ENCODE measurements at places on chromosomes 11 and 22. TPM values are rescaled to one million over a fixed set of nuclear protein-coding genes. Genes with fewer than 3 reads are reported as not detected.

GRCh38 chr11:60183591-60184205 is 815 bp upstream of the MS4A6A start:
- no peaks in the 10 kb centered on the region for H3K4me1 ChIP-seq
- no peaks in the 10 kb centered on the region for H3K27me3 ChIP-seq
- no peaks in the 10 kb centered on the region for H3K36me3 ChIP-seq
- DNase-seq: peak; percentile 31

LARGE2 gene
- 0.75 TPM for total RNA-seq

SHANK3 gene
- total RNA-seq: 4.3 TPM

INPP5J gene
- 0.35 TPM for total RNA-seq

DNA sequence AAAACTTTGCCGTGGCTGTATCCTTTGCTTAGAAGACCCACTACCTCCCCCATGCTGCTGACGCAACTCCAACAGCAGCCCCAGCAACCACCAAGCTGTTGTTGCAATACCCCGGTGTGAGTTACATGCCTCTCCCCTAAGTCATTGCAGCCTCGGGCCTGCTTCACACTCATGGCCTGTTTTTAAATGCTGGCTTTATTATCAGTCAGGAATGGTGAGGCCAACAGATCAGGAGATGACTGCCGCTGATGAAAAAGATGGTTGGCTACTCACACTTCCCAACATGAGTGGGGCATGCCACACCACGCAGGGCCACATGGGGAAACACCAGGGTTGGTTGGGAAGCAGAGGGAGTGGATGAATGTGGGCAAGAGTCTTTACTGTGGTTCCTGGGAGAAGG is 171.5 kb upstream of the SYT13 start:
- DNase-seq: no peak
- no peaks in the 10 kb centered on the region for H3K4me1 ChIP-seq
- no peak overlapping the region for H3K4me3 ChIP-seq
- peaks cover 5% of the 10 kb centered on the region for H3K27me3 ChIP-seq
- H3K27ac ChIP-seq: no peak overlapping the region

TMEM191C gene
- 0.40 TPM for total RNA-seq

DNA sequence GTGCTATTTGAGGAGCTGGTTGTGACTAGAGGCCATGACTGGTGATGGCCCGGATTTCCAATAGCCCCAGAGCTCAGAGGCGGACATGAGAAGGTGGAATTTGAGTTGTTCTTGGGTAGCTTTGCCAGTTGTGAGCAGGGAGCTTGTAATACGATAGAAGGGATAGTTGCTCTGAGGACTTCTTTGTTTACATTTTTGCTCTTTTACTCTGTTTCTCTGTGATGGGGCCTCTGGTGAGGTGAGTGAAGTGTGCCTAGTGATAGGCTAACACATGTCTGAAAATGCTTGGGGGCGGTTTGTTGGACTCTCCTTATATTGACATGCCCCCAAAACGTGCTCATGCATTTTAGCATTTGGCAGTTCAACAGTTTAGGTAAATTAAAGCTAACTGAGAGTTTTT is 365.1 kb downstream of the DDX10 start:
- no peaks in the 10 kb centered on the region for H3K36me3 ChIP-seq
- no peak overlapping the region for H3K4me3 ChIP-seq
- no peak for DNase-seq
- H3K27me3 ChIP-seq: no peaks in the 10 kb centered on the region

MRGPRE gene
- not detected for total RNA-seq

DNA sequence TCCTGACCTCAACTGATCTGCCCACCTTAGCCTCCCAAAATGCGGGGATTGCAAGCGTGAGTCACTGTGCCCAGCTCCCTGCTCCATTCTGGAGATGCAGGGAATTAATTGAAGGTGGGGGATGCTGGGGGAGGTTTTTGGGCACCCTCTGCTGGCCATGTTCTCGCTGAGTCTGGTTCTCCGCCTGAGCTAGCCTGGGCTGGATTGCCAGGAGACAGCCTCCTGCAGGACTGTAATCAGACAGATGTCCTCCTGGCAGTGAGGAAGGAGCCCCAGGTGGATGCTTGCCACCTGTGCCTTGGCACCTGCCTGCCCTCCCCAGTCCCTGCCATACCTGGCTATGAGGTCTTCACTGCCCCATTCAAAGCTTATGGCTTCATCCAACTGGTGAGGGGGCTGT is 5.4 kb downstream of the MTFP1 start:
- peaks cover 9% of the 10 kb centered on the region for H3K4me1 ChIP-seq
- no peak for DNase-seq
- no peaks in the 10 kb centered on the region for H3K27me3 ChIP-seq
- no peaks in the 10 kb centered on the region for H3K36me3 ChIP-seq
- H3K27ac ChIP-seq: no peak overlapping the region
- H3K4me3 ChIP-seq: no peak overlapping the region

AQP11 gene
- total RNA-seq: 0.75 TPM

- H3K27me3 ChIP-seq: peaks cover 25% of the 10 kb centered on the region
- no peak overlapping the region for H3K4me3 ChIP-seq
- peak overlapping the region; percentile 35 for H3K27ac ChIP-seq
- no peaks in the 10 kb centered on the region for H3K36me3 ChIP-seq
- peaks cover 44% of the 10 kb centered on the region for H3K4me1 ChIP-seq
Measured at GRCh38 chr22:43302531-43303041, 40.6 kb downstream of the SCUBE1 start.

DNA sequence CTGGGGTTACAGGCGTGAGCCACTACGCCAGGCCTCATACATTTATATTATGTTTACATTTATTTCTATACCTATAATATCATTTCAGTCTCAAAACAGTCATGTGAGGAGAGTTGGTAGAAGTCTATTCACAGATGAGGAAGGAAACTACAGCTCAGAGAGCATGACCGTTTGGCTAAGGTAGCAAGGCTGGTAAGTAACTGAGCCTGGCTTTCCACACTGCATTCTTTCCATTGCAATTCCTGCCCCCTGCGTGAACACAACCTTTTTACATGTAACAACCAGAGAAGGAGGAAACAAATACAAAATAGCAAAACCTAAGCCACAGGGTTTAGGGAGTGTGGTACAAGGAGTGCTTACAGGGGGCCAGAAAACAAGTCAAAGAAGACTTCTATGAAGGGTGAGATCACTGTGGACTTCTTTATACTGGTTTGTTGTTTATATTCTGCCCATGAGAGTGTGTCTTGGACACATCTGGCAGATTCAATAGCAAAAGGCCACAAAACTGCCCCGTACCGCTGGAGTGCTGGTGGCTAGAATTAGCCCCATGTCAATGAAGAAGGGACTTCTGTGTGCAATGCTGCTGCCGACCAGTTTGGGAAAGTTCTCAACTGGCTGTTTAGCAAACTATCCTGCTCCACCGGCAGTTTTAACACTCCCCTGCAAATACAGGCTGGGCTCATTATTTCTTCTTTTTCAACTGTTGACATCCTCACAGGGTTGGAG is 19.0 kb downstream of the MICAL3 start:
- H3K27me3 ChIP-seq: no peaks in the 10 kb centered on the region
- no peak overlapping the region for H3K27ac ChIP-seq
- H3K4me3 ChIP-seq: no peak overlapping the region

- H3K4me1 ChIP-seq: peaks cover 14% of the 10 kb centered on the region
- no peak overlapping the region for H3K4me3 ChIP-seq
- no peaks in the 10 kb centered on the region for H3K27me3 ChIP-seq
- H3K36me3 ChIP-seq: no peaks in the 10 kb centered on the region
Measured at GRCh38 chr22:36442506-36443197, 38.8 kb downstream of the TXN2 start.

GRCh38 chr11:99351624-99352023 is 330.9 kb downstream of the CNTN5 start:
- no peak overlapping the region for H3K27ac ChIP-seq
- H3K27me3 ChIP-seq: no peaks in the 10 kb centered on the region
- H3K4me1 ChIP-seq: peaks cover 9% of the 10 kb centered on the region
- peak; percentile 47 for DNase-seq
- H3K4me3 ChIP-seq: no peak overlapping the region

DNA sequence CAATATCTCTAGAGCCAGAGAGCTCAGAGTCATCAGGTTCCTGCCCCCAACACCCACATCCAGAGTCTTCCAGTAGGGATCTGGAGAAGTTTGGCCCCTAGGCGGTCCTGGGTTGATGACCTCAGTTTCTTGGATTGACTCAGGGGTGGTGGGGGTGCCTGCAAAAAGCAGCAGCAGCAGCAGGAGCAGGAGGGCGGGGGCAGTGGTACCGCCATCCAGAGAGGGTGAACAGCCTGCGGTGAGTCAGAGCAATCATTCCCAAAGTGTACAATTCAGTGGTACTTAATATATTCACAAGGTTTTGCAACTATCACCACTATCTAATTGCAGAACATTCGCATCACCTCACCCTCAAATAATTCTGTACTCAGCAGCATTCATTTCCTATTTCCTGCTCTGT is 9.9 kb upstream of the SEC14L3 start:
- peaks cover 7% of the 10 kb centered on the region for H3K27me3 ChIP-seq
- no peak overlapping the region for H3K27ac ChIP-seq
- H3K4me1 ChIP-seq: no peaks in the 10 kb centered on the region
- no peaks in the 10 kb centered on the region for H3K36me3 ChIP-seq
- no peak overlapping the region for H3K4me3 ChIP-seq

- no peak for DNase-seq
- no peak overlapping the region for H3K27ac ChIP-seq
- H3K36me3 ChIP-seq: peaks cover 2% of the 10 kb centered on the region
- H3K4me1 ChIP-seq: no peaks in the 10 kb centered on the region
- H3K4me3 ChIP-seq: no peak overlapping the region
Measured at GRCh38 chr22:46815896-46816731, 53.7 kb downstream of the TBC1D22A start.

LDLRAD3 gene
- 12.0 TPM for total RNA-seq

OR51B2 gene
- total RNA-seq: 0.09 TPM

- DNase-seq: no peak
- H3K4me3 ChIP-seq: no peak overlapping the region
- H3K27ac ChIP-seq: no peak overlapping the region
- no peaks in the 10 kb centered on the region for H3K27me3 ChIP-seq
- peaks cover 50% of the 10 kb centered on the region for H3K36me3 ChIP-seq
Measured at GRCh38 chr22:40367342-40367741, 3.1 kb upstream of the SGSM3 start.

PATE3 gene
- total RNA-seq: not detected

GRCh38 chr11:16777613-16777975 is 39.1 kb downstream of the C11orf58 start:
- peaks cover 37% of the 10 kb centered on the region for H3K4me1 ChIP-seq

DNA sequence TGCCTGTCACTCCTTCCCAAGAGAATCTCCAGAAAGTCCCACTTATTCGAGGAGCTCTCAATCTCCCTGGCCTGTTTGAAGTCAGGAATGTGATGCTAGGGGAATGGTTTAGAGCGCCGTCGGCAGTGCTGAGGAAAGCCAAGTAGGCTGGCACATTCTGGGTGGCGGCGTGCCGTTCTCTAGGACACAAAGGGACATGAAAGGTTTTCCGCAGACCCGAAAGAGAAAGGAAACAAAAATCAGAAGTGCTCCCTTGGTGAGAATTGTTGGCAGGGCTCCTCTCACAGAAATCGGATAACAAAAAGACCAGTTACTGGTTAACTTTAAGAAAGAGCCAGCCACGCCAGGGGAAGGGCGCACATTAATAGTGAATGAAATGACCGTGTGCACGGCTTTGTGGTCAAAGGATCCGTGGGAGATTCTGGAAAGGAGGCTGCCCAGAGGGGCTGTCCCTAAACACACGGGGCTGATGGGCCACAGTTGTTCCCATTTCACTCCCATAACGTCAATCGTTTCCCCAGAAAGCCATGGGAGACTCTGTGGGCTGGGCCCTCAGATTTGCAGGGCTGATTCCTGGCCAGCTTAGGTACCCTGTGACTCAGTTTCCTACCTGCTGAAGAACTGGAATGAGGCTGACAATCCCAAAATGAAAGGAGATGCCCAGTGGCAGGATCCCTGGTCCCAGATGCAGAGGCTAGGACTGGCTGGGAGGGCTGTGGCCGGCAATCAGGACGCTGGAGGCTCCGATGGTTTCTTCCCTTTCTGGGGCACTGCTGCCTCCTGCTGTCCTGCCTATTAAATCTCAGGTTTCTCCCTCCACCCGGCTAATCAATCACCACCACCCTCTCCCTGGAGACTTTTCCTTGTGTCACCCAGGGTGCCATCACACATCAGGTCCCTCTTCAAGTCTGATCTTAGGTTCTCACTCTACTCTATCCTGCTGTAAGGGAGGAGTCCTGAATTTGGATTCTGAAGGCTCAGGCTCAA is 82.3 kb downstream of the RCN1 start:
- peak; percentile 56 for DNase-seq
- no peak overlapping the region for H3K27ac ChIP-seq
- peaks cover 3% of the 10 kb centered on the region for H3K27me3 ChIP-seq
- peaks cover 8% of the 10 kb centered on the region for H3K4me1 ChIP-seq
- H3K4me3 ChIP-seq: no peak overlapping the region
- H3K36me3 ChIP-seq: no peaks in the 10 kb centered on the region

DNA sequence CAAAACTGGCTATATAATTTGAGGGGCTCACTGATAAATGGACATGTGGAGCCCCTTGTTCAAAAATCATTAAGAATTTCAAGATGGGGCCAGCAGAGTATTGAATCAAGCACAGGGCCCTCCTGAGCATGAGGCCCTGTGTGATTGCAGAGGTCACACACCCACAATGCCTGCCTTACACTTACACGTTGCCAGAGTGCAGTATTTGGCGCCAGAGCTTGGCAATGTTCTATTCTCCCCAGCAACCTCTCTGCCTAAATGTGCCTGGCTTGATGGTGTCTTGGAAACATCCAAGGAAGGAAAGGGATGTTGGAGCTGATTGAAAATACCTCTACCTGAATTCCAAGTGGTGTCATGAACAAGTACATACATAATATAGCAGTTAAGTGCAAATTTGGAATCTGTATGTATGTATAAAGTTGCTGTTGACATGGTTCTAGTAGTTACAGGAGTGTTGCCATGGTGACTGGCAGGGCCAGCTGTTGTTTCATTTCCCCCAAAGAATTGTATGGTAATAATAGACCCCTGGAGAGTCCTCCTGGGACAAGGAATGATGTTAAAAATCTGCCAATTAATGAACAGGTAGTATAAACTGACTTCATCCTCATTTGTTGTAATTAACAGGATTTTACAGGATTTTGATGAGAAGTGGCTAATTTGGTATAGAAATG is 205.7 kb upstream of the NAV2 start:
- H3K27me3 ChIP-seq: peaks cover 11% of the 10 kb centered on the region
- no peak overlapping the region for H3K4me3 ChIP-seq
- H3K36me3 ChIP-seq: no peaks in the 10 kb centered on the region
- H3K27ac ChIP-seq: no peak overlapping the region

DNA sequence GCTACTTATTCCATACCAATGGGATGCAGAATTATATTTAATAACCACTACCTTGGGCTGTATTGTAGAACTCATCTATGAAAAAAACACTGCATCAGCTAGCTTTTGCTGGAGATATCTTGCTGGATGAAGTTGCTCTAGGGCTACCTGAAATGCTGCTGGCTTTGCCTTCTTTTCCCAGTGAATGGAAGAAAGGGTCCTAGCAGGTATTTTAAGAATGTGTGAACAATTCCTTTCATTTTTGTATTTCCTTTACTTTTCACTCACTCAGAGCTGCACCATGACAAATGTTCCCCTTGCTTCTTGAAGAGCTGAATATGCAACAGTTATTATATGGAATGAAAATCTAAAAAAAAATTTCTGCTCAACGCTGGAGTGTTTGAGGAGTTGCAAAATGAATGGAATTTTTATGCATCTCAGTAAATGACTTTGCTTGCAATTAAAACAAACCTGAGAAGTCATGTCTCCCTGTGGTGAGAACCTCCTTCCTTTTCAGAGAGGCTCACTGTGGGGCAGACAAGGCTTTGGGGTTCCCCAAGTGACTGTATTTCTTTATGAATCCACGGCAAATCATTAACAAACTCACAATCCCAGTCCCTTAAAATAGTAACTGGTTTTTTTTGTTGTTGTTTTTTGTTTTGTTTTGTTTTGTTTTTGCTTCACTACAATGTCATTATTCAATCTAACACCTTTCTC is 566.8 kb upstream of the KIRREL3 start:
- no peaks in the 10 kb centered on the region for H3K4me1 ChIP-seq
- no peaks in the 10 kb centered on the region for H3K36me3 ChIP-seq
- no peaks in the 10 kb centered on the region for H3K27me3 ChIP-seq
- DNase-seq: no peak
- H3K27ac ChIP-seq: no peak overlapping the region
- H3K4me3 ChIP-seq: no peak overlapping the region

Data from muscle of leg (tissue), 16 donors.